ENCODE measurements at places on chromosomes 4 and X.

DNA sequence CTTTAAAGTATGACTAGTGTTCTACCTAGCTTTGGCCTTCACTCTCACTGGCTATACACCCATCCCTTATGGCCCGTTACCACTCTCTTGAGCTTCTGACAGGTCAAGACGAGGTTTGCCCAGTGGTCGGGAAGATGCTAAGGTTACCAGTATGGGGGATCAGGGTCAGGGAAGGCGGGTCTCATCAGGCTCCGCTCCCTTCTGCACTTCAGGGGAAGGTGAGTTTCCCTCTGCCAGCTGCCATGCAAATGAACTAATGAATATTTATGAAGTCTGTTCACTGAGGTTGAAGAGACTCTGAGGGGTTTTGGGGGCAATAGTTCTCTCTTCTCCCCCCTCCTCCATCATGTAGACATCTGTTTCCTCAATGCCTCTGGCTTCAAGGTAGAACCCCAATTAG lies 6.6 kb downstream of the EFNB1 start:
- no peak for DNase-seq

- DNase-seq: no peak
These were observed 581.1 kb downstream of the INPP4B start for GRCh38 chr4:142264961-142265360.

- no peak for DNase-seq
These were observed 19.2 kb downstream of the PNMA6E start for GRCh38 chrX:153381684-153382532.

DNA sequence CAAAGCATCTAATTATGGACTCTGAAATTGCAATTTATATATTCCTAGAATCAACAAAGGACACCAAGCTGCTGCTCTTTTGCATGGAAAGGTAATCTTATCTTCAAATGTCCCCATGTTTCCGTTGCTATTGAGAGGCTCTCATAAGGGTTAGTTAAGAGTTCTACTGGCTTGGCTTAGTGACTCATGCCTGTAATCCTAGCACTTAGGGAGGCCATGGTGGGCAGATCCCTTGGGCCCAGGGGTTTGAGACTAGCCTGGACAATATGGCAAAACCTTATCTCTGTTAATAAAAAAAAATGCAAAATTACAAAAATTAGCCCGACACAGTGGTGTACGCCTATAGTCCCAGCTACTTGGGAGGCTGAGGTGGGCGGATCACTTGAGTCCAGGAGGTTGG lies 93.4 kb upstream of the RAPGEF2 start:
- no peak for DNase-seq

GRCh38 chr4:109497511-109497910 lies 62.5 kb upstream of the MCUB start:
- no peak for DNase-seq

GRCh38 chr4:151167561-151167960 lies 68.1 kb downstream of the RPS3A start:
- no peak for DNase-seq

DNA sequence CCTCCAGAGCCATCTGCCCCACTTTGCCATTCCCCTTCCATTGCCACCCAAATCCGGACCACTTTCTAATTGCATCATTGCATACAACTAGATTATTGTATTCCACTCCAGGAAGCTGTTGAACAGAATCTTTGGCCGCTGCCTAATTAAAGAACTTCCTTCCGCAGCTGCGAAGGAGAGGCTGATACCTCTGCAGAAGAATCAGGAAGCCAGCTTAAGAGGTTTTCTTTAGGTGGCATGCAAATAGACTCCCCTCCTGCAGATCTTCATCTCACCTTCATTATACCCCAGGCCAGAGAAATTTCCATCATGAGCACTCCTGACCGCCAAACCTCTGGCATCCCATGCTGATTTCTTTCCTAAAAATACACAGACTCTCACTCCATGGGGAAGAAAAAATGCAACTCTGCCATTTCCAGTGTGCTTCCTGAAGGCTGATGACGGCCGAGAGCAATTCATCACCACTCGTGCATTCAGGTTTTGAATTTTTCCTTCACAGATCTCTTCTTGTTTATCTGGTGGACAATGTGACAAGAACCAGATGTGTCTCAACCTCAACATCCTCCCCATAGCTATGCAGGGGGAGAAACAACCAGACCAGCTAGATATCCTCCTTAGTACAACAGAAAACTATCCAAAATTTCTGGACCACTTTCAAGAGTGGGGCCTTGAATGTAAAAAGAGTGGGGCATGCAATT lies 31.2 kb downstream of the LGI2 start:
- no peak for DNase-seq

- DNase-seq: peak; percentile 28
These were observed at the start of gene FLNA for GRCh38 chrX:154374313-154375155. Gene FLNA, minus strand, starts transcription at chrX:154374634. Its CDS starts 3,389 bp downstream, at chrX:154371245.

DNA sequence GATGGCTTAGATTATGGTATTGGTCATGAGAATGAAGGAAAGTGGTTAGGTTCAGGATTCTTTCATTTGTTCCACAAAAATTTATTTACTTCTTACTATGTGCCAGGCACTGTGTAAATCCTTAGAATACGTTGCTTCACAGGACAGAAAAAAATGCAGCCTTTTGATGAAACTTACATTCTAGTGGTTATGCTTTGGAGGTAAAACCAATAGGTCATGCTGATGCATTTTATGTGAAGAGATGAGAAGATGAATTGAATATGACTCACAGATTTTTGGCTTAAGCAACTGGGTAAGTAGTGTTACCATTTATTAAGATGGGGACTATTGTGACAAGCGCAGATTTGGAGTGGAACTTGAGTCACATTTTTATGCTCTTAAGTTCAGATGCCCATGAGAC lies 165.3 kb downstream of the GLRA2 start:
- no peak for DNase-seq

- no peak for DNase-seq
These were observed 126.9 kb upstream of the GPRIN3 start for GRCh38 chr4:89434364-89434988.

GRCh38 chr4:162510937-162511336 lies 347.1 kb upstream of the FSTL5 start:
- no peak for DNase-seq

- no peak for DNase-seq
These were observed 57.1 kb downstream of the PDLIM5 start for GRCh38 chr4:94508806-94509205.

DNA sequence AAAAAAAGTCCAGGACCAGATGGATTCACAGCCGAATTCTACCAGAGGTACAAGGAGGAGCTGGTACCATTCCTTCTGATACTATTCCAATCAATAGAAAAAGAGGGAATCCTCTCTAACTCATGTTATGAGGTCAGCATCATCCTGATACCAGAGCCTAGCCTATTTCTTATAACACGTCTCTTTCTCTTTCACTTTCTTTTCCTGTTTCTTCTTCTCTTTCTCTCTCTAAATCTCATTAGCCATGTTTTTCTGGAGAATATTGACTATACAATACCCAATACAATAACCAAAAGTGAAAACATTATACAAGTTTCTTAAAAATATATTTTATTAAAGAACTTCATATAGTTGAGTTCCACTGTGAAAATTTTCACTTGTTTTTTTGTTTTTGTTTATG lies 1154.9 kb upstream of the PCDH7 start:
- no peak for DNase-seq

DNA sequence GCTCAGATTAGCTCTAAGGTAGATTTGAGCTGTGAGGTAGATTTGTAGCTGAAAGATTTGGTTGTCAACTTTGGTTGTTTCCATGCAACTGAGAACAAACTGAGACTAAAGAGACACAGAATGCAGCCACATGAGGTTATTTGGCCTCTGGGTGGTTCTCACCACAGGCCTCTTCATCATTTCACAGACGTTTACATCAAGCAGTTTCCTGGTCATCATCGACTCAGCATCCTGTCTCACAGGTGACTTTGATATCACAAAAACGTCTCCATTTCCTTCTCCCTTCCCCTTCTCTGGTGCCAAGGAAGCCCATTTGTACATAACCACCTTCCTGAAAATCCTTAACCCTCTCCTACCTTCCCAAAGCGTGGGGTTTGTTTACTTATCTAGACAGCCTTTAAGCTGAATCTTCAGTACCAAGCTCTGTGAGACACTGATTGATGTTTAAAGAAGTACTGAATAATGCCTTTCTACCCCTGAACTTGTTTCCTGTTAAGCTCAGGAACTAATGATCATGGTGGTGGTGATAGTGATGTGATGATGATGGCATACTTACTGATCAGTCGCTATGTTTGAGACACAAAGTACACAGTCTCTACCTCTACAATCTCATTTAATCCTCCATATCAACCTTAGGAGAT lies 81.9 kb downstream of the FAM114A1 start:
- DNase-seq: no peak
